ENCODE measurements at places on chromosomes 5 and 9.

DNA sequence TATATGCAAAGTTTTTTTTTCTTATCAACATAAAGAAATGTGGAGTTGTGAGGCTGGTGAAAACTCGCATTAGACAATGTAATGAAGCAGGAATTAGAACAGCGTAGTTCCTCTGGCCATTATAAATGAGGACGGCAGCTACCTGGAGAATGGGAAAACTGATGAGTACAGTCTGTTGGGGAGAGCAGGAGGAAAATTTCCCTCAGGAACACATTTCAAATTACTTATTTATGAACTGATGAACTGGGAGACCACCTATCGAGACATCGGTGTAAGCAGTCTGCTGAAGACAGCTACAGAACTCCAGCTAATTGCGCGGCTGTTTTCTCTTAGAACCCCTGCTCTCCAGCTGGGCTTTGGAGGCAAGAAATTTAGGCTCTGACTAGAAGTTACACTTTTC lies 343.9 kb upstream of the CLINT1 start:
- no peak for DNase-seq

- DNase-seq = no peak
Measured at GRCh38 chr9:81390792-81391456, 298.4 kb downstream of the TLE1 start.

- no peak for DNase-seq
Measured at GRCh38 chr5:123433596-123433995, 10.4 kb upstream of the CEP120 start.

DNA sequence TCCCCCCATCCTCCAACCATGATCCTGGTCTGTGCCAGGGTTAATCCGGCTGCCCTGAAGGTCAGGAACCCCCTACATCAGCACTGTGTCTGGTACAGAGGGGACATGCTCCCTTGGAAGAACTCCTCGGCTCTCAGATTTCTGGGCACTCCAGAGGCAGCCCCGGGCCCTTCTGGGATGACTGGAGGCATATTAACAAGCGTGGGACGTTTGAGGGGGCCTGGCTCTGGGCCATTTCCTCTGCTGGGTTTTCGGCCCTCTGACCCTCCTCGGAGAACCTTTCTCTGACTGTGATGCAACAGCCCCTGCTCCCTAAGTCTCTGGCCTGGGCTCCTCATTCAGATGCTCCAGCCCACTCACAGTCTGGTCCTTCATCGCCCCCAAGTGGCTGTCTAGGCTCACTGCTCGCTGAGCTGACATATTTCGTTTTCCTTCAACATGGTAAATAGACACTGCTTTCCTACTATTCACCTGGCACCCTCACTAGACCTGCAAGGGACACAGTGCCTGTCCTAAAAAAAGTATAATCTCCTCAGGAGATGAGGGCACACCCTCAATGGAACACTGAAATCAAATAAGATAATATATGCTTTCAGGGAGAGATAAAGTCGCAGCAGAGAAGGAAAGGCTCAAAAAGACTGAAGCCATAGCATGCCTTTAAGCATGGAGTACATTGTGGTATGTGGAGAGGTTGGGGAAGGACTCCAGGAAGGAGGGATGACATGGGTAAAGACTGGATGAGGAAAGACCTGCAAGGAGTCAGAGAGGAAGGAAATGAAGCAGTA lies 404.7 kb upstream of the TRPC7 start:
- peak; percentile 83 for DNase-seq

GRCh38 chr5:82526540-82526939 lies 248.4 kb upstream of the RPS23 start:
- no peak for DNase-seq

DNA sequence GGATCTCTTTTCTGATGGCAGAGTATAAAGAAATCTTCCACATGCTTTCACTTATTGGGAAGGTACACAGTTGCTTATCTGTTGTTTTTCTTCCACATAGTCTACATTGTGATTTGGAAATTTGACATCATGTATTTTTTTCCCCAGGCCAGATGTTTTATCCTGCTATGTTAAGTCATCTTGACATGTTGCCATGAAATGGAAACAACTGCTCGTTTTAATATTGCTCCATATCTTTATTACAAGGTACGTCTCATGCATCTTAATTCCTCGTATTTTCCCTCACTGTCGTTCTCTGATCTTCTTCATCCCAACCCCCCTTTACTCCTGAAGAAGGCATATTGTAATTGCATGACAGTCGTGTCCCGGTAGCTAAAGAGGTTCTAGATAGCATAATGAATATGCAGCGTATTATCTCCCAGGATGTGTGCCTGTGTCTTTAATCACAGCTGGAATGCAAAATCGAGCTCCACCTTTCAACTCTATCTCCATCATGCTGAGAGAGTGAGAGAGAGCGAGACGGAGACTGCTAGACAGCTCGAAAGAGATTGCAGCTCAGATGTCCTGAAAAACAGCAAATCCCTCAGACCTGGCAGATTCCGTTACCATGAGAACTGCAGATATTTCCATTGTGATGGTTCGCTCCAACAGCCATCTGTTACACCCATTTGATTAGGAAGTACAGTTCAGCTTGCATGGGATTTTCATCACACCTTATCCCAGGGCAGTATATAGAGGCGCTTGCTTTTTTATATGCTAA lies 281.7 kb downstream of the TMEM38B start:
- no peak for DNase-seq

- DNase-seq = peak; percentile 40
Measured at GRCh38 chr5:64612344-64612961, 77.8 kb upstream of the SHISAL2B start.

- no peak for DNase-seq
Measured at GRCh38 chr9:97517331-97518089, 16.0 kb downstream of the TMOD1 start.

DNA sequence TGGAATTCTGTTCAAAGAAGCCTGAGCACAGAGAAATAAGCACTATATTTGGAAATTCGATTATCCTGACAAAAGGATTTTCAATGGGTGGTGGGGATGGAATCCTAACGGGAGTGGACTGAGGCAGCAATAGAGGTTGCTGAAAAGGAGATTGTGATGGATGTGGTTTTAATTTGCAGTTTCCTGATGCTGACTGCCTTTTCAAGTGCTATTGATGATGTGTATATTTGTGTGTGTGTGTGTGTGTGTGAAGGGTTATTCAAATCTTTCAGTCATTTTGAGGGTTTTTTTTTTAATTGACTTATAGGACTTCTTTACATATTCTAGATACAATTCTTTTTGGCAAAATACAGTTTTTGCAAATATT lies 614.5 kb downstream of the HINT1 start:
- DNase-seq = no peak

DNA sequence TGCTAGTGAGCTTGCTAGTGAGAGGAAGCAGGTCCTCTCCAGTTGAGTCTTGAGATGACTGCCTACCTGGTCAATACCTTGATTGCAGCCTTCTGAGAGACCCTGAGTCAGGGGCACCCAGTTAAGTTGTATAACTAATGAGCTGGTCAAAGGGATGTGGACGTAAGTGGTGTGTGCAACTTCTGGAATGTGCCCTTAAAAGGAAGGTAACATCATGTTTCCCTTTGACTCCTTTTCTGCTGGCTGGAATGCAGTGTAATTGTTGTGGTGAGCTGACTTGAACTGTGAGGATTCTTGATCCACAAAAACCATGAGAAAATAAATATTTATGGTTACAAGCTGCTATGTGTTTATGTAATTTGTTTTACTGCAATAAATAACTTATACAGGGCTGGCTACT lies 2.4 kb upstream of the SNX2 start:
- DNase-seq = no peak

GRCh38 chr5:157864067-157864466 lies 5.1 kb upstream of the CLINT1 start:
- DNase-seq = no peak

DNA sequence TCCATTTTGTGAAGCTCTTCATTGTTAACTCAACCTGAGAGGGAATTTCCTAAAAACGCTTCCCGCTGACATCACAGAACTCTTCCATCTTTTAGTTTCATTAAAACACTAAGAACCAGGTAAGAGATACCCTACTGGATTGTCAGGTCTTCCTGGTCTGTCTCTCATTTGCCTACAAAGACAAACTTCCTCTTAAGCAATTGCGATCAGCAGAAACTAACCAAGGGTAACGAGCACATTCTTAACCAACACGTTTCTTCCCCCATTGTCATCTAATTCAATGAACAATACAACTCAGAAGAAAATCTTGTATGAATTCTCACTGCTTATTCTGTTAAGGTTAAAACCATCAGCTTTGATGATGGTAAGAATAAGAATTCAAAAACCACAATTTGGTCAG lies 6.6 kb downstream of the FBXW11 start:
- no peak for DNase-seq

- DNase-seq = no peak
Measured at GRCh38 chr5:174736331-174736721, 11.9 kb downstream of the MSX2 start.

GRCh38 chr9:133785753-133786370 lies 47.7 kb upstream of the SARDH start:
- no peak for DNase-seq

- no peak for DNase-seq
Measured at GRCh38 chr9:102483651-102484050, 511.5 kb upstream of the CYLC2 start.

- no peak for DNase-seq
Measured at GRCh38 chr5:41143131-41143901, 70.0 kb downstream of the C6 start.

- DNase-seq = no peak
Measured at GRCh38 chr5:109805472-109805871, 115.7 kb downstream of the MAN2A1 start.

- DNase-seq = no peak
Measured at GRCh38 chr9:14616188-14616982, 76.8 kb downstream of the ZDHHC21 start.

DNA sequence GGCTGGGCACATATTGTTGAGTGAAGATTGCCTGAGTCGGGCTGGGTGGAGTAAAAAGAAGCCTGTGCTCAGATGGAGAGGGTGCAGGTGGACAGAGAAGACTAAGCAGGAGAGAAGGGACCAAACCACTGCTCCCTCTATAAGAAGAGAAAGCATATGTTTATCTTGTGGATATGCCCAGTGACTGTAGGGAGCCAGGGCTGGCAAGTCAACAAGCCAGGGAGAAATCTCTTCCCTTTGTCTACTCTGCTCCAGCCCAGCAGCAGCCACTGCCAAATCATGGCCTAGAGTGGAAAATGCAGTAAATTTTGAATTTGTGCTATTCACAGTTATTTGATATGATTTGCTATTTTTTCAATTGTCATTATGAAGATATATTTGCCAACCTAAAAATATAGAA lies 33.2 kb upstream of the TRIM36 start:
- no peak for DNase-seq

GRCh38 chr5:133072021-133072420 lies 20.2 kb downstream of the HSPA4 start:
- no peak for DNase-seq

- DNase-seq = no peak
Measured at GRCh38 chr9:87681271-87682061, 44.5 kb upstream of the CTSL start.

- no peak for DNase-seq
Measured at GRCh38 chr9:114327749-114328148, 1.9 kb upstream of the ORM2 start.
